ENCODE measurements at places on chromosomes 6 and 20. TPM values are rescaled to one million over a fixed set of nuclear protein-coding genes. Genes with fewer than 3 reads are reported as not detected.
A peak's percentile ranks its signal among the peaks of the same experiment; 100 is the strongest.

CCN5 gene
- polyA plus RNA-seq, result 0.20 TPM

DNMT3B gene
- polyA plus RNA-seq, result 14.8 TPM

ADGRF5 gene
- polyA plus RNA-seq, result 0.51 TPM

CLVS2 gene
- not detected for polyA plus RNA-seq

PSORS1C1 gene
- not detected for polyA plus RNA-seq

CD40 gene
- 0.75 TPM for polyA plus RNA-seq

LAMA2 gene
- 13.4 TPM for polyA plus RNA-seq

TFAP2D gene
- polyA plus RNA-seq, result not detected

C6orf15 gene
- not detected for polyA plus RNA-seq

ENPP3 gene
- 0.55 TPM for polyA plus RNA-seq

GPSM3 gene
- 17.4 TPM for polyA plus RNA-seq

NEDD9 gene
- polyA plus RNA-seq, result 12.6 TPM

KDM1B gene
- 1.5 TPM for polyA plus RNA-seq

DNA sequence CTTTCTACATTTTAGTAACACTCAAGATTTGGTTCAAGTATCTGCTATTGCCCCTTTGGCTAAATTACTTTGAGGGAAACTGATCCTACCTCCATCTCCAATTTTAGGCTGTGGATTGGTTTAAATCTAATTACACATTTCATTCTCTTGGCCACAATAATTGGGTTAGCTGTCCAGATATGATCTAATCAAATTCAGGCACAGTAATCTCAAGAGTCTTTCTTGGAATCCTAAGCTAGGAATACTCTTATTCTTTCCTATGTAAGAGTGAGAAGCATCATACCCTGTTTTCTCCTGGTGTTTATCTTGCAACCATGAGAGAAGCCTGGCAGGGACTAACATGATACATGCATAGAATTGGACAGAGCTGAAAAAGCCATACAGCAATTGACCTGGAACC is 300.4 kb upstream of the MARCKS start:
- no peak for DNase-seq

GRCh38 chr6:53433261-53433950 is 84.7 kb upstream of the ELOVL5 start:
- no peak for DNase-seq

DNA sequence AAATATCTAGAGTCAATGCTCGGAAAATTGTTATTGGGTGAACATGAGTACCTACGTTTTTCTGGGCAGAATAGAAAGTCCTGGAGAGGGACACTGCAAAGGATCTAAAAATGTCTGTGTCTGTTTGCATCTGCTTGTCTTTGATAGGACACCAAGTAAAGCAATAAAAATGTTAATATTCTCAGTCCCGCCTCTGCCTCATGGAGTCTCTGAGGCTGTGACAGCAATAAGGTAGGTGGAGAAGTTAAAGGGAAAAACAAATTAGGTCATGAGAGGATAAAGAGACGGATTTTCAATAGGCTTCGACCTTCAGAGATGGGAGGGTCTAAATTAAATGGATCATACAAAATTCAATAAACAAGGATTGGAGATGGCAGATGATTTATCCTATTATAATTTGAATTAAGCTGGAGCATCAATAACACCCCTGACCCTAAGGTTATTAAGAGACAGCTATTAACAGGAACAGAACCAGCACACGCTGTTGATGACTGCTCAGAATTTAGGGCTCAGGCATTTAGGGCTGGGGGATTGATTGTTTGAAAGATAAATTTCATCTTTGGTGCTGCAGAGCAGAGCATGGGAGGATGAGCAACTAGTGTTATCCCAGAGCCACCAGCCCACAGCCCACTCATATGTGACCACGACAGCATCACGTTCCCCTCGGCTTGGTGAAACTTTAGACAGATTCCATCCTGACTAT is 620.3 kb upstream of the CDH4 start:
- DNase-seq, result no peak

DNA sequence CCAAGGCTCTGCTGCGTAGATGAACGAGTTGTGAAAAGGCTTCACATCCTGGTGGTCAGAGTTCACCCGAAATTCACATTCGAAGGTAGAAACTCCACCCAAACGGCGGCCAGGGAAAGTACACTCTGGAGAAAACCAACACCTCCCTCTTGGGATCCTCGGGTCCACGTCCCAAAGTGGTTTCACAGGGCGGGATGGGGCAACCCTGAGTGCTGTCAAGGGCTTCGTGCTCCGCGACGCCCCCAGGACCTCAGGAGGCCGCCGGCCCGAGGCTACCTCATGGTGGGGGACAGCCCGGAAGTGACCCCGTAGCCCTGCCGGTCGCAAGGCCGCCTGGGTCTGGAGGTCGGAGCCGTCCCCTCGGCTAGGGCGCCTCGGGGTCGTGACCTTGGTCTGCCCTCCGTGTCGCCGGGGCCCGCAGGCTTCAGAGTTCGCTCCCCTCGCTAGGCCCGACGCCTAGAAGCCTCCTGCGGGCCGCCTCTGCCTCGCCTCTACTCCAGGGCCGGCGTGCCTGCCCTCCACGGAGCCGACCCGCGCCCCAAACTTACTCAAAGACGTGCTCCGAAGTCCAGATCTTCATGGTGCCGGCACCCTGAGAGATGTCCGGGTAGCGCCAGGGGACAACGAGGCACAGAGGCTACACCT is at the start of gene PRELID3B:
Gene PRELID3B, minus strand, starts transcription at position 636 of the 645 bp plus-strand sequence. Its CDS starts 56 bp downstream, at position 580.
- peak; percentile 24 for DNase-seq

GRCh38 chr6:100700009-100700408 is 181.1 kb downstream of the ASCC3 start:
- DNase-seq, result no peak

GRCh38 chr6:109373331-109373730 is 8.9 kb downstream of the CD164 start:
- no peak for DNase-seq

GRCh38 chr6:4726645-4727044 is 49.6 kb upstream of the CDYL start:
- DNase-seq, result no peak

- DNase-seq, result peak; percentile 49
Observed at GRCh38 chr6:154252678-154253077, 103.9 kb downstream of the IPCEF1 start.

DNA sequence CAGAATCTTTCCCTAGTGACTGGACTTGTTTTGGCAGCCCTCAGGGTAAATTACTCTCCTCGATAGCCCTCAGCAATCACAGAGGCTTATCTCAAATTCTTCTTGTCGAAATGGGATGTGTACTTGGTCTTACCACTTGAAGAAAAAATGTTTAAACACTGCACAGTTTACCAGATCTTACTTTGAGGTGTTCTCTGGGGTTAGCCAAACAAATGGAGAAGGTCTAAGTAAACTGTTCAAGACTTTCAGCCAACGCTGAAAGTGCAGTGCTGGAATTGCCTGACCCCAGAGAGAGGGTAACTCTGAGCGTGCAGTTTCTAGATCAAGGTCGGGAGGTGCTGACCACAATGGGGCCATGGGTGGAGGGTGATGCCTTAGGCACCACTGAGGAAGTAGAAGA is 39.2 kb downstream of the MYLIP start:
- DNase-seq, result peak; percentile 35

- DNase-seq, result peak; percentile 79
Observed at GRCh38 chr20:47453167-47453782, 48.4 kb upstream of the NCOA3 start.

GRCh38 chr20:22993823-22994222 is 41.3 kb upstream of the SSTR4 start:
- no peak for DNase-seq

- no peak for DNase-seq
Observed at GRCh38 chr20:44629542-44629941, 22.0 kb downstream of the ADA start.

- DNase-seq, result no peak
Observed at GRCh38 chr6:165098165-165098564, 211.2 kb downstream of the C6orf118 start.

- no peak for DNase-seq
Observed at GRCh38 chr20:4227085-4227821, 211.9 kb upstream of the RNF24 start.

GRCh38 chr6:126422912-126423311 is 83.0 kb downstream of the CENPW start:
- no peak for DNase-seq

DNA sequence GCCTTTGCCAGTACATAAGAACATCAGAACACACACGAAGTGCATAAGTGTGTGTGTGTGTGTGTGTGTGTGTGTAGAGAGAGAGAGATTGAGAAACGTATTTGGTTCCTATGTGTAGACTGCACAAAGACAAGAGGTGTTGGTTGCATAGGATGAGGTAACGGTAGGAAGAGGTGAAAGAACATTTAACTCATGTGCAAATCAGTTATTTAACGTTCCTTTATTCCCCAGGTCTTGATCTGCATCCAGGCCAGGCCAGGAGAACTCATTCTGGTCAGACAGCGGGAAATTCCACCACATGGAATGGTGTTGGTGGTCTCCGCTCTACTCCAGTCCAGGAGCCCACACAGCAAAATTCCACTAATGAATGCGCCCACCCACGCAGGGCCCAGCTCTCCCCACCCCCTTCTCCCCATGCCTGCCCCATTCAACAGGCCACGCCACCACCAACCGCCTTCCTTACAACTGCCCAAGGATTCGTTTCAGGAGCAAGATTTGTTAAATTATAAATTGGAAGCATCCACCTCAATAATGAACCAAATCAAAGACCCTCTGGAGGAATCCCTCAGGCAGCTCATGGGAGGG is 86.8 kb downstream of the CLIC5 start:
- DNase-seq, result no peak

GRCh38 chr6:31680226-31681134 is at the start of gene LY6G5C:
TSS of gene LY6G5C (minus strand) at chr6:31681067. CDS start at chr6:31680373, 694 bp downstream.
- peak; percentile 83 for DNase-seq

DNA sequence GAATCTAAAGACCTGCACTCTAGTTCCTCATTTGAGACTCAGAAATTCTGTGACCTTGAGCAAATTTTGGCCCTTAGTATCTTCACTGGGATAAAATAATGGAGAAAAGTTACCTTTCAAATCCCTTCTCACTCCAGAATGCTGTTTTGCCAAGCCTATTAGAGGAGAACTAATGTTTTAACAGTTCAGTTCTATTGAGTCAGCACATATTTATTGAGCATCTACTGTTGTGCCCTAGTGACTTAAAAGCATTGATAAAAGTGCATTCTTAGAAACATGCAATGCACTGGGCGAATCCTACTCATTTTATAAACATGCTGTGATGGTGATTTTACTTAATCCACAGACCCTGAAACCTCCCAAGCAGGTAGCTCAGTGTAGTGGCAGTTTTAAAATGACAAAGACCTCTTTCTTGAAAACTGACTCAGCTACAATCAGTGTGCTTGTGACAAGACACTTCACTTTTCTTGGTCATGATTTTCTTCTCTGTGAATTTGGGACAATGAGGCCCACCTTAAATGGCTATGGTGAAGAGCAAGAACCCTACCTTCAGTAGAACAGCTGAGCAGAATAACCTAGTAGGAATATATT is 312.0 kb downstream of the ALDH8A1 start:
- DNase-seq, result no peak

DNA sequence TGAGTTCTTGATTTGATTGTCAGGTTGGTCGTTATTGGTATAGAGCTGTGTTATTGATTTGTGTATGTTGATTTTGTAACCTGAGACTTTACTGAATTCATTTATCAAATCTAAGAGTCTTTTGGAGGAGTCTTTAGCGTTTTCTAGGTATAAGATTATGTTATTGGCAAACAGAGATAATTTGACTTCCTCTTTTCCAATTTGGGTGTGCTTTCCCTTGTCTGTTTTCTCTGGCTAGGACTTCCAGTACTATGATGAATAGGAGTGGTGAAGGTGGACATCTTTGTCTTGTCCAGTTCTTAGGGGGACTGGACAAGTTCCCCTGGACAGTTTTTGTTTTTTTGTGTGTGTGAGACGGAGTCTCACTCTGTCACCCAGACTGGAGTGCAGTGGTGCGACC is 17.4 kb downstream of the HLA-DOA start:
- no peak for DNase-seq

- DNase-seq, result no peak
Observed at GRCh38 chr6:33826537-33826936, 22.7 kb upstream of the MLN start.

DNA sequence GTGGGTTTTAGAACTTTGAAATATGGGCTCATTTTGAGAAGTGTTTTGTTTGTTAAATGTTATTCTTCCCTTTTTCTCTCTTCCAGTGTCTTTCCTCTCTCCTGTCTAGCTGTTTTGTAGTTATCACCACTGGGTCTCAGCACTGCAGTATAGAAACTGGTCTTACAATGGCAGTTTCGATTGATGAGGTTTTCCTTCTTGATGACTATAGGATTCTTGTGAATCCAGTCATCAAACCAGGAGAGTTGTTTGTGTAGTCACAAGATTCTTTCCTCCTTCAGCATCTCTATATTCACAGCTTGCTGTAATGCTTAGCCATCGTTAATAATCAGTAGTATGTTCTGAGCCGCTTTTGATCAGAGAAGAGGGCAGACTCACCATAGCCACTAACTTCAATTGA is 172.3 kb downstream of the OGFRL1 start:
- DNase-seq, result no peak

DNA sequence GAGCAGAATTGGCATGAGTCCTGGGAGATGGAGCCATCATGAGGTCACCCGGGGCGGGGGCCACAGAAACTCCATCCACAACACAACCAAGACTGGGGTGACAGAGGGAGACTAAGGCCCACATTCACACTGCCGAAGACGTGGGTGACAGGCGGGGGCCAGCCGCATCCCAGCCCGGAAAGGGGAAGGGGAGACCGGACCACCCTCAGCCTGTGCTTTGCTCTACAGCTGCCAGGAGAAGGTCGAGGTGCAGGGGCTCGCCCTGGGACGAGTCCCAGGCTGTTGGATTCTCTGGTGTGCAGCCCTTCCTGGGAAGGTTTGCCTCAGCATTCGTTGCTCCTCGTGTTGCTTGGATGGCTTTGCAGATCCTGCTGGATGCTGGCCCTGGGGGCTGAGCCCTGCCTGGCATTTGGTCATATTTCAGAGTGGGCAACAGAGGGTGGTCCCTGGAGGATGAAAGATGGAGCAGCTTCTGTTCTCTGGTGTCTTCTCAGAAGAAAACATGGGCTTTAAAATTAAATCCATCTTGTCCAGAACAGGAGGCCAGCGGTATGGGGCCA is 328.9 kb downstream of the TAF4 start:
- no peak for DNase-seq

GRCh38 chr6:2450546-2450945 is 205.1 kb upstream of the GMDS start:
- DNase-seq, result peak; percentile 74

DNA sequence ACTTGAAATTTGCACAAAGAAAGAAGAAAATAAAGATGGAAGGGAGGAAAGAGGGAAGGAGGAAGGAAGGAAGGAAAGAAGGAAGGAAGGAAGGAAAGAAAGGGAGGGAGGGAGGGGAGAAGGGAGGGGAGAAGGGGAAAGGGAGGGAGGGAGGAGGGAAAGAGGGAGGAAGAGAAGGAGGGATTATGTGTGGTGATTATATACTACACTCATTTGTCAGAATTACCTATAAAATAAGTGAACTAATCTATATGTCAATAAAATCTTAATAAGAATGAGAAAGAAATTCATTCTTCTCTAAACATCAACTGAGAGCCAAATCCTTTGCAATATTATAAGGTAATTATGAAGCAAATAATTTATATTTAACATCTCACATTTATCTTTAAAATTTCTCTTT is 77.9 kb upstream of the TFAP2D start:
- DNase-seq, result no peak
